Hematopoietic multipotent progenitor cell (in vitro differentiated cells): ENCODE measurements at places on chromosomes 13 and 19. TPM values are rescaled to one million over a fixed set of nuclear protein-coding genes. Genes with fewer than 3 reads are reported as not detected.
A peak's percentile ranks its signal among the peaks of the same experiment; 100 is the strongest.

TMC4 gene
- under 0.01 TPM for total RNA-seq

IL12RB1 gene
- total RNA-seq = 7.5 TPM

UBL3 gene
- 10.8 TPM for total RNA-seq

NOTCH3 gene
- 7.5 TPM for total RNA-seq

LPAR6 gene
- total RNA-seq = 4.6 TPM

PODNL1 gene
- total RNA-seq = under 0.01 TPM

FCHO1 gene
- 41.7 TPM for total RNA-seq

TNFSF9 gene
- 2.2 TPM for total RNA-seq

ZNF527 gene
- total RNA-seq = 5.7 TPM

GRIN2D gene
- 0.54 TPM for total RNA-seq

TBXA2R gene
- total RNA-seq = 1.3 TPM

- no peak for DNase-seq
These were observed 17.7 kb upstream of the ADGRE2 start for GRCh38 chr19:14796021-14796420.

DNA sequence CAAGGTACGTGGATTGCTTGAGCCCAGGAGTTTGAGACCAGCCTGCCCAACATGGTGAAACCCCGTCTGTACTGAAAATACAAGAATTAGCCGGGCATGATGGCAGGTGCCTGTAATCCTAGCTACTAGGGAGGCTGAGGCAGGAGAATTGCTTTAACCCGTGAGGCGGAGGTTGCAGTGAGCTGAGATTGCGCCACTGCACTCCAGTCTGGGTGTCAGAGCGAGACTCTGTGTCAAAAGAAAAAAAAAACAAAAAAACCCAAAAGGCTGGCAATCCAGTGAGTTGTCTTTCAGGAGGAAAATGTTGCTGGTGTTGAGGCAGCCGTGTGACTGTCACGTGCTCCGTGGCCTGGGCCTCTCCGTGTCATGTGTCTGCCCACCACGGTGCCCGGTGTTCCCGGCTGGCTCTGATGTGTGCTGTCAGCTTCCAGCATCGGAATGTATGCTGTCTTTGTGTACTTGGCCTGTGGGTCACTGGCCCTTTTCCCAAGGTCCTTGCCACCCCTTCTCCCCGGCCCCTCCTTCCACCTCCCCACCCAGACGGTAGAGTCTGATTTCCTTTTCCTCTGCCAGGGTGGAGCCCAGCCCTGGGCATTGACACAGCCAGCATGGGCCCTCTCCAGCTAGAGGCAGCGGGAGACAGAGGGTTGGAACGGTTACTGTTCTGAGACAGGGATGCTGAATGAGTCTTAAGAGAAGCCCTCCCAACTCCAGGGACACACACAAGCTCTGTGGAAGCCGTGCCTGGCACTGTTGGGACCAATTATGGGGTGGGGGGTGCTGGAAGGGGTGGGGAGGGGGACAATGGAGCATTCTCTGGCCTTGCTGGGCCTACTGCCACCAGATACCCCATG is 7.2 kb upstream of the TUBB4A start:
- DNase-seq = no peak

GRCh38 chr19:21094347-21095025 is 12.5 kb downstream of the ZNF714 start:
- DNase-seq = no peak

GRCh38 chr13:105848494-105848893 is 687.0 kb downstream of the EFNB2 start:
- DNase-seq = no peak

GRCh38 chr19:602391-603301 is 13.0 kb downstream of the HCN2 start:
- DNase-seq = no peak

DNA sequence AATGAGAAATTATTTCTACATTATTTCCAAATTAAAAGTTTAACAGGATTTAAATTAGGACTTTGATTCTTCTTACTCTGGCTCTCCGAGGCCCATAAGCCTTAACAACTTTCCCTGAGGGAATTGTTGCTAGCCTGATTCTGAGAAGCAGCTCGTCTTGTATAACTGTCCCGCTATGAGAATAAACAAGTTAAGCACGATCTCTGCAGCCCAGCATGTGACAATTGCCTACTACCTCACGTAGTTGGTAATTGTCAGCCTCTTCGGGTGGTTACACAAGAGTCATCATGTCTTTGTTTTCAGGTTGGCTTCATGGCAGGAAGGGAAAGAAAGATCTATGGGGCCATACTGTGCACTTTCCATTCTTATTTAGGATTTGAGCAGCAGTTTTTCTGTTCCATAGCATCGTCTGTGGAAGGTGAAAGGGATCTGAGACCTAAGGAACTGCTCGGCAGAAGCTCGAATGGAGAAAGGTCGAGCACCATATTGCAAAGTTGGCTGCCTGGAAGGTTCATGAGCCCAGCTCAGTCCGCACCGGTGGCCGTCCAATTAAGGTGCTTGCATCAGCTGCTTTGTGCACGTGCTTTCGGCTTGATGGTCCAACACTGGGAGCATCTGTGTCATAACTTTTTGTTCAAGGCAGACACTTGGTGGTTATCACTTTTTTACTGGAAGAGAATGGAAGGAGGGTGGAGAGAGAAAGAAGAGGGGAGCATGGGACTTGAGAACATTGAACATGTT is 1.8 kb upstream of the STARD13 start:
- DNase-seq = no peak

- DNase-seq = no peak
These were observed 458.6 kb downstream of the DCT start for GRCh38 chr13:94020833-94021232.

GRCh38 chr13:112615391-112615790 is 27.4 kb upstream of the TUBGCP3 start:
- no peak for DNase-seq

GRCh38 chr13:34417896-34418295 is 524.2 kb upstream of the NBEA start:
- no peak for DNase-seq

DNA sequence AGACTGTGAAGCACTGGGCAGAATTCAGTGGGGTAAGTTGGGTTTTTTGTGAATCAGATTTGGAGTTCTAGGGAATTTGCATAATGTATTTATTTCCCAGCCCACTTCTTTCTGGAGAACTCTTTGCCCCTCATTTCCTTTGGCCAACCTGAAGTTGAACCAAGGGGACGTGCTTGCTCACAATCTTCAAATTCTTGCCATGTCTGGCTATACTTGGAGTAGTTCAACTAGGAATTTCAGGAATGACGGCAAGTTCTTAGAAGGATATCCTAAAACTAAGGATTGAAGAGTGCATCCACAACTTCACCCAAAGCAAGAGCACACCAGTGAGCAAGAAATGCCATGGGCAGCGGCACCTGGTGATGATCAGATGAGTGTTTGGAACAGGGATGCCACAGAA is 88.5 kb downstream of the TEX26 start:
- no peak for DNase-seq

GRCh38 chr13:109642358-109642757 is 144.0 kb downstream of the IRS2 start:
- no peak for DNase-seq

- DNase-seq = peak; percentile 54
These were observed 11.6 kb upstream of the RETN start for GRCh38 chr19:7657131-7657751.

GRCh38 chr13:50376895-50377575 is 361.8 kb downstream of the KCNRG start:
- DNase-seq = no peak

GRCh38 chr19:53007200-53007599 is 6.5 kb upstream of the ERVV-1 start:
- DNase-seq = no peak

DNA sequence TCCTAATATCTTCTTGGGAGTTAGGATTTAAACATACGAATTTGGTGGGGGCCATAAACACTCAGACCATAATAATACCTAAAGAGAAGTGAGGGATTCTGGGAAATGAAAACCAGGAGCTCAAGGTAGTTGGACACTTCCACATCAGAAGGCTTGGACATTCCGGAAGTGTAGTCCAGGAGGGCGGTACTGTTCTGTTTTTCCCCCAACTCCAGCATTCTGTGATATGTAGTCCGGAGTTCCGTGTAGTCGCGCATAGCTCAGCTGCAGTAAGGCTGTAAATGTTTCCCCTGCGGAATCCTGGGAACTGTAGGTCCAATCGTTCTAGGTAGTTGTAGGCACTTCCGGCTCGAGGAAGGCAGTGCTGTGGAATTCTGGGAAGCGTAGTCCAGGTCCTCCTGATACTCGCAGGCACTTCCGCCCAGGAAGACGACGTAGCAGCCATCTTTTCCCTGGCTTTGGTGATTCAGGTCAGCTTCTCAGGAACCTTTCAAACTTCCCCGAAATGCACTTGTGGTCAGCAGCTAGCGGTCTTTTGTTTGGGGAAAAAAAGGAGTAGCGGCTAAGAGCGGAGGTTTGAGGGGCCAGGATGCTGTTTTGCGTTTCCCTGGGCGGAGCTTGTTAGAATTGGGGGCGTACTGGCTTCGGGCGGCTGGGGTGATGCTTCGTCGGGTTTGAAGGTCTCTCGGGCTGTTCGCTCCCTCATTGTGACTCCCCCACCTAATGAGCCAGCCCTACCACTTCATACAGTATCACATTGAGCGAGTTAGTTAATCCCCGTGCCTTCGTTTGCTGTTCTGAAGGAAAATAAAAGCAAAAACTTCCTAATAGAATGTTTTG is at the start of gene ZNF226:
Gene ZNF226 (plus strand): TSS at position 428 of the 840 bp plus-strand sequence. CDS start 4,981 bp downstream, outside the sequence.
- peak; percentile 95 for DNase-seq

DNA sequence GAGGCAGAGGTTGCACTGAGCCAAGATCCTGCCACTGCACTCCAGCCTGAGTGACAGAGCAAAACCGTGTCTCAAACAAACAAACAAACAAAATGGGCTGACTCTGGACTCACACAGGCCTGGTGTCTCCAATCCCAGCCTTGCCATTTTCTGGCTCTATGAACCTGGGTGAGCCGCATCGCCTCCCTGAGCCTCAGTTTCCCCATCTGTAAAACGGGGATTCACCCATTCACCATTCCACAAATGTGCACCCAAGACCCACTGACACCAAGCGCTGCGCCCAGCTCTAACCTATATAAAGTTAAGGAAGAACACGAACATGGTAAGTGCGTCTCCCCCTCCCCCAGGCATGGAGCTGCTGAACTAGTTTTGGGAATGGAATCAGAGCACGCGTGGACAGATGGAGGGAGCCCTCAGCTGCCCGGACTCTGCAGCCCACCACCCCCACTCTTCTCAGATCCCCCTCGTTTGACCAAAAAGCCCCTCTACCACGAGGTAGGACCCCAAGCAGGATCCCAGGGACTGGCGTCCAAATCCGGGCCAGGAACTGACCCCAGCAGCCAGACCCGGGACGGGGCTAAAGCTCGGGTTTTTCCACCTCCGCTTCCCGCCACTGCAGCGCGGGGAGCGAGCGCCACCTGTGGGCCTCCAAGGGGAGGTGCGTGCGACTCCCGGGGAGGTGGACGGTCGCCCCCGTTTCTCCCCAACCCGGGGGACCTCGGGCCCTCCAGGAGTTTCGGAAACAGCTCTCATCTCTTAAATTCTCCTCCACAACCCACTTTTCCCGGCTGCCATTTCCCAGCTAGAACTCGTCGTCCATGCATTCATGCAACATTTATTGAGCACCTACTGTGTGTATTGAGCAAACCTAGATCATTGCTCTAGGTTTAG is 33.0 kb upstream of the ADGRE5 start:
- peak; percentile 64 for DNase-seq

DNA sequence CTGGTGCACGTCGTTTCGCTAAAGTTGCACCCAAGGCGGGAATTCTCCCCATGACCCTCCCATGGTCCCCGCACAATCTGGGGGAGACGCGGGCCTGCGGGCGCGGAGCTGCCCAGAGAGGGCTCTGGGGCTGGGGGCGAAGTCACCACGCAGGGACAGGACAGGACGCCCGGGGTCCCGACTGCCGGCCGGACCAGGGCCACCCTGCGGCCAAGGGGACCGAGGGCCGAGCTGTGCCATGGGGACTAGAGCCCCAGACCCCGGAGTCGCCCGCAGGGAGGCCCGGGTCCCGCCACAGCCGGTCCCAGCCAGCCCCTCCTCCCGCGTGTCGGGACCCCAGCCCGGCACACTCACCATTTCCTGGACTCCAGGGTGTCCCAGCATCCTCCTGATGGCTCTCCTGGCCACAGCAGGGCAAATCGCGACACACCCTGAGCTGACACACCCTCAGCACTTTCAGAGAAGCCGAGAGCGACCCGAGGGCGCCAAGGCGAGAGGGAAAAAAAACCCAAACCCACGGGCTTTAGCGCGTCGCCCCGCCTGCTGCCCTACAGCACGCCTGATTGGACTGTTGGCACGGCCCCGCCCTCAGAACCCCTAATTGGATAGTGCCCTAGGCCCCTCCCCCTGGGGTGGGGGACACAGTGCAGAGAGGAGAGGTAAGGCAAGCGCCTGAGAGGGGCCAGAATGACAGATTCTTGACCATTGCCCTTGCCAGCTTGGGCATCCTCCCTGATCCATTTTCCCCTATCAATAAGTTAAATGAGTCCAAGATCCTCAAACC is 28.6 kb downstream of the ZNF44 start:
- no peak for DNase-seq

- no peak for DNase-seq
These were observed 40.1 kb downstream of the SERTM1 start for GRCh38 chr13:36713887-36714286.
